Activated B cell treated with CpG ODN at 0.5 μM for 24 hours (primary cell): ENCODE measurements at places on chromosomes 2 and 18. TPM values are rescaled to one million over a fixed set of nuclear protein-coding genes. Genes with fewer than 3 reads are reported as not detected.
A peak's percentile ranks its signal among the peaks of the same experiment; 100 is the strongest.

MBD2 gene
- total RNA-seq = 146 and 150 TPM in 2 replicates

EMILIN1 gene
- 0.29 and 0.69 TPM in 2 replicates for total RNA-seq

DNA sequence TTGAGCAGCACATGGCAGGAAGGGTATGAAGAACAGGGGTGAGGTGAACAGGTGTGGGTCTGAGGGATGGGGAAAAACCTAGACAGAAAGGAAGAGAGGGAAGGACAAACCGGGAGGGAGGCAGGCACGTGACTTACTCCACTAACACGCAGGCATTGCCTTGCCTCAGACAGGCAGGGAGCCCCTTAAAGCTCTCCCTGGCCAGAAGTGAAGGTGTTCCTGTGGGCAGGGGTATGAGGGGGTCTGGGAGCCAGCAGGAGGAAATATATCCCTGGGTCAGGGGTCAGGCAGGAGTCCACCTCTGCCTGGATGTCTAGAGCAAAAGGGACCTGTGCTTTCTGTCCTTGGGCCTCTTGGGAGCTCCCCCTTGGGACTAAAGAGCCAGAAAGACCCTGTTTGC, 135.3 kb upstream of the EPAS1 start:
- DNase-seq = no peak
- H3K27ac ChIP-seq = no peak overlapping the region
- no peaks in the 10 kb centered on the region for H3K4me1 ChIP-seq
- no peak overlapping the region for H3K4me3 ChIP-seq

DNA sequence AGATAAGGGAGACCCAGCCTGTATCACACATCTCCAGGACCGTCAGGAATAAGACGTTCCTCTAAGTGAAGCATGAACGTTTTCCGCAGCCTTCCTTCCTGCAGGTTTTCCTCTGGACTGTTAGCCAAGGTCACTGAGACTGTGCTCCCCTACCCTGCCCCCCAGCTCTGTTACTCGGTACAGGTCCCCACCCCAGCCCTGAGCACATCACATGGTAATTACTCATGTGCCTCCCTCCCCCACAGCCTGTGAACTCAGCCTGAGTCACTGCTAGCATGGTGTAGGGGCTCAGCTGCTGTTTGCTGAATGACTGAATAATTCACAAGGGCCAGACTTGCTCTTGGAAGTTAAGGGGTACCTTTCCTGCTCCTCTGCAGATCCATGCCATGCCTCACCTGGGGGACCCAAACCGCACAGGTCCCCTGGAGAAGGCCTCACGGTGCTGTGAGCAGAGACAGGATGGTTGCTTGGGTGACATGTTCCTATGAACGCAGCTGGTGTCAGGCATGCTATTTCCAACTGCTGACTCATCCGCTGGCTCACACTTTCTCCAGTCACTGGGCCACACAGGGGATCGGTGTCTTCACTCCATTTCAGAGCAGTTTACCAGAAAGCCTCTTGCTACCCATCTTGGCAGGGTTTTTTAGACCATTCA, 88.2 kb downstream of the PLB1 start:
- H3K4me1 ChIP-seq = no peaks in the 10 kb centered on the region
- H3K4me3 ChIP-seq = no peak overlapping the region
- H3K36me3 ChIP-seq = no peaks in the 10 kb centered on the region
- peaks cover 4% of the 10 kb centered on the region for H3K27me3 ChIP-seq
- no peak overlapping the region for H3K27ac ChIP-seq

- peak overlapping the region; percentile 99 for H3K27ac ChIP-seq
- H3K36me3 ChIP-seq = peaks cover 75% of the 10 kb centered on the region
- peaks cover 86% of the 10 kb centered on the region for H3K4me1 ChIP-seq
- H3K27me3 ChIP-seq = no peaks in the 10 kb centered on the region
- H3K4me3 ChIP-seq = peak overlapping the region; percentile 79
These were observed 37.3 kb downstream of the ST3GAL5 start for GRCh38 chr2:85851253-85852151.
